ENCODE measurements at places on chromosomes 1 and 21. TPM values are rescaled to one million over a fixed set of nuclear protein-coding genes. Genes with fewer than 3 reads are reported as not detected.

The ATP1A4 gene
- 0.76 TPM for total RNA-seq

The SRM gene
- total RNA-seq = 20.4 TPM

The ASPM gene
- 12.7 TPM for total RNA-seq

The MPZ gene
- 8.2 TPM for total RNA-seq

The C1orf56 gene
- total RNA-seq = 5.5 TPM

The LRRC8D gene
- total RNA-seq = 26.9 TPM
